ENCODE measurements at places on chromosomes 11 and 22.
A peak's percentile ranks its signal among the peaks of the same experiment; 100 is the strongest.

DNA sequence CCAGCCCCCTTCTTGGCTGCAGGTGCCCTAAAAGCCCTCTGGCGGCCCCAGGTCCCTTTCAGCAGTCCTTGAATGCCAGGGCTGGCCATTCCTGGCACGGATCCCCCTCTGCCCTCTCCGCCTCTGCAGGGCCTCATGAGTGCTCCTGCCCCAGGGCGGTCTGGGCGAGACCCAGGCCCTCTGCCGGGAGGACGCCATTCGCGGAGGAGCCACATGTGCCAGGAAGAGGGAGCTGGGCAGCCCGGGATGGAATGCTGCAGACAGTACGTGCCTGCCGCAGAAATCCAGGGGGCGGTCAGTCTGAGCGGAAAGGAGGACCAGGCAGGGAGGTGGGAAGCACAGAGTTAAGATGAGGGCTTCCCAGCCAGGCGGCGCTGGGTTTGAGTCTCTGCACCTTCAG lies 2.8 kb downstream of the CABP7 start:
- DNase-seq, result no peak

- no peak for DNase-seq
These were observed 10.3 kb downstream of the TP53I11 start for GRCh38 chr11:44940404-44940803.

DNA sequence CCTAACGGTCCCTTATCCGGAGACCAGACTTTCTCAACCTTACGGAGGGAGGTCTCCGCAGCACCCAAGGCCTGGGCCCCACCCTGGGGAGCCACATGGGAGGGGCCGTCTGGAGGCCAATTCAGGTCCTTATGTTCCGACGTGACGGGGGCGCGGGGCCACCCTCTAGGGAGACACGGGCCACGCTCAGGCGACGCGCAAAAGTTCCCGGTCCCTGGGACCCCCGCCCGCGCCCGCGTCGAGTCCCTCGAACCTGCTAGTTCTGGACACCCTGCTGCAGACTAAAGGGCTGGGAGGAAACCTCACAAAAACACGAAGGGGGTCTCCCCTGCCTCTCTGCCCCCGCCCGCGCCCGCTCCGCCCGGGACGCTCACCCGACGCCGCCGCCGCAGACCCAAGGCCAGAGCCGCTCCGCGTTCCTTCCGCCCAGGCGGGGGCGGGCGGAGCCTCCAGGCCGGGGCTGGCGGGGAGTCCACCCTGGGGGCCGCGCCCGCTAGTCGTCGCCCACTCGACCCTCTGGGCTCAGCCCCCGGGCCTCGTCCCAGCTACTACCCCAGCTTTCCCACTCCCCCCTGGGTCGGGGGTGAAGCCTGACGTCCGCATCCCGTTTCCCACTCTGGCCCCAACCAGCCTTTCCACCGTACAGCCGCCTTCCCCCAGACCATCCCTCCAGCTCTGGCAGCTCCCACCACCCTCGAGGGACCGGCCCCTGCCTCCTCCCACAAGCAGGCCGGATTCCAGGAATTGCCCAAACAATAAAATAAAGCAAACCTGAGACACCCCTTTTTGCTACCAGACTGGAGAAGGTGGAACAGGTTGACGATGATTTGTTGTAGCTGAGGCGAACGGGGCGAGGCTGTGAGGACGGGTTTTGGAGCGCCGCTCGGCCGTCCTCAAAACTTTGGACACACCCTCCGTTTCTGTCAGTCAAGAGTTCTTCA lies 2.7 kb downstream of the RNH1 start:
- DNase-seq, result peak; percentile 50

DNA sequence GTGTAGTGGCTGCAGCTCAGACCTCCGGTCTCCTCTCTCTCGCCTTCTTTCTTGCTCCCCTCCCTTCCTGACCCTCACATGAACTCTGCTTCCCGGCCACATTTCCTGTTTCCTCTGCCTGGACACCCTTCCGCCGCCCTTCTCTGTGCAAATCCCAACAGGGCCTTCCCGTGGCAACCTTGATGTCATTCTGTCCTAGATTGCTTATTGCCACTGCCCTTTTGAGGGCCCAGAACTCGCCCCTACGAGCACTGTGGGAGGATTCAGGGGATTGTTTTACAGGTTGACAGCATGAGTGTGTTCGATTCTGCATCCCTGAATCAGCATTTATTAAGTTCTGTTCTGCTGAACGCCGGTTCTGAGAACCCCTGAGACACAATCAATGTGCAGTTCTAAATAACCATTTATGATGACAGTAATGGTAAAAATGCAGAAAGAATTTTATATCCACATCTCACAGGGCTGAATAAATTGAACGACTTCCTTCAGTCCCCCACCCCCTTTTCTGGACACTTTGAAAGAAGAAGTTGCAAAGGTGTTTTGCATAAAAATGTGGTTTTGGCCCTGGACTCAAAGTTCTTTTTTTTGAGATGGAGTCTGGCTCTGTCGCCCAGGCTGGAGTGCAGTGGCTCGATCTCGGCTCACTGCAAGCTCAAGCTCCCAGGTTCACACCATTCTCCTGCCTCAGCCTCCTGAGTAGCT lies 6.4 kb downstream of the BATF2 start:
- no peak for DNase-seq

- no peak for DNase-seq
These were observed 28.6 kb upstream of the PPARA start for GRCh38 chr22:46121523-46122287.

- DNase-seq, result no peak
These were observed 514.2 kb downstream of the NTM start for GRCh38 chr11:131884461-131885073.

DNA sequence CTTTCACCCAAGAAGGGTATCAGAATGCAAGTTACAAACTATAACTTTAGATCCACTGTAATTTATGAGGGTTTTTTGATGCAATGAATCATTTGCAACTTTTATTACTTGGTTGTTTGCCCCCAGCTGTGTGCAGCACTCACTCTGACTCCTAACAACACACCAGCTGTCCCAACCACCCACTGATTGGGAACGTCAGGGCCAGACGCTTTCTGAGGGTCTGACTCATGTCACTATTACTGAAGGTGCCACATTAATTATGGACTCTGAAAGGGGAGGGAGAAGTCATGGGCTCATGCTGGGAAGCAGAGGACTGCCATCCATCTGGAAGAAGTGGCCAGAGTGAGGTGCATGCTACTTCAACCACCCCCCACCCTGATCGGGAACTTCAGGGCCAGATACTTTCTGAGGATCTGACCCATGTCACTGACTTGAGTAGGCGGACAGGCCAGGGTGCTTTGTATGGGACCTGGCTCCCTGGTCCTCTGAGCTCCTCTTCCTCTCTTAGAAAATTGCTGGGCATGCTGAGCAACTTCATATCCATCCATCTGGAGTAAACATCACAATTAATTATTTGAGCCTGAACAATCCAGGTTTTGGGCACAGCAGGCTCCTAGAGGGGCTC lies 44.9 kb upstream of the DRD2 start:
- DNase-seq, result no peak

GRCh38 chr11:130782361-130783222 lies 133.7 kb downstream of the SNX19 start:
- DNase-seq, result no peak

DNA sequence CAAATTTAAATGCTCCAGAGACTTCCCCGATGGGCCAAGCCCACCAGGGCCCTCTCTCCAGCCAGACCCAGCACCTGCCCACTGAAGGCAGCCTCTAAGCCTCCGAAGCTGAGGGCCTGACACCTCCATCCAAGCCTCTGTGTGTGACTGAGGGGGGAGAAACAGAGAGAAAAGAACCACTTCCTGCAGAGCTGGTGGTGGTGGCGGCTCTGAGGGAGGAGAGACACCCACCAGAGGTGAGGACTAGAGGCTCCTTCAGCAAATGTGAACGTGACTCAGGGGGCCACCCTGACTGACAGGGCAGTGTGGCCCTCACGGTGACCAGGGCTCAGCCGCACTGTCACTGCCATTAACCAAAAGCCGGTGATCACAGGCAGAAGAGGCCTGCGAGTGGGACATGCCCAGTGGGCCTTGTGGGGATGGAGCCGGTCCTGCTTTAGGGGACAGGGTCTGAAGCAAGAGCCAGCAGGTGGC lies 31.0 kb upstream of the CD5 start:
- DNase-seq, result peak; percentile 69

GRCh38 chr11:62539238-62539925 lies 7.2 kb downstream of the AHNAK start:
- no peak for DNase-seq

- no peak for DNase-seq
These were observed 48.9 kb downstream of the ST3GAL4 start for GRCh38 chr11:126404367-126404766.

- no peak for DNase-seq
These were observed 14.0 kb upstream of the ARHGAP8 start for GRCh38 chr22:44738347-44738715.

DNA sequence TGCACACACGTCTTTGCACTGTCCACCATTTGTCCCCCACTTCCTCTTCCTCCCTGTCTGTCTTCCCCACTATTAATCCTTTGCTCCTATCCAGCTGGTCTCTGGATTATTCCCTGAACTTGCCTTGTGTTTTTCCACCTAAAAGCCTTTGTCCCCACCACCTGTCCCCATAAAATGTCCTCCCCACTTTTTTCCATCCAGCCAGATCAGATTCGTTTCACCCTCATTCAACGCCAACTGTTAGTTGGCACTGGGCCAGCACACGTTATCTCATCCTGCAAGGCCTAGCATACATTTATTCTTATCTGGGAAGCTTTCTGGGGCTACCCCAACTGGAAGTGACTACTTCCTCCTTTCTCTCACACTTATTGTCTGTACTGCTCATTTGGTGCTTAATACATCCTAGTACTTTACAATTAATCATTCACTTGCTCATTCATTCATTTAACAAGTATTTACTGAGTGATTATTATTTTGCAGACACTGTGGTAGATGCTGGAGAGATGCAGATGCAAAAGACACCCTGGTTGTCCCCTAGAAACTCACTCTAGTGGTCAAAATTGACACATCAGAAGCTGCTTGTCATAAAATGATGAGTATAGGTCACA lies 96.2 kb downstream of the RASSF10 start:
- no peak for DNase-seq

- DNase-seq, result no peak
These were observed 6.4 kb downstream of the DGKZ start for GRCh38 chr11:46353698-46354097.

GRCh38 chr22:46148816-46149511 lies 1.4 kb upstream of the PPARA start:
- DNase-seq, result no peak

DNA sequence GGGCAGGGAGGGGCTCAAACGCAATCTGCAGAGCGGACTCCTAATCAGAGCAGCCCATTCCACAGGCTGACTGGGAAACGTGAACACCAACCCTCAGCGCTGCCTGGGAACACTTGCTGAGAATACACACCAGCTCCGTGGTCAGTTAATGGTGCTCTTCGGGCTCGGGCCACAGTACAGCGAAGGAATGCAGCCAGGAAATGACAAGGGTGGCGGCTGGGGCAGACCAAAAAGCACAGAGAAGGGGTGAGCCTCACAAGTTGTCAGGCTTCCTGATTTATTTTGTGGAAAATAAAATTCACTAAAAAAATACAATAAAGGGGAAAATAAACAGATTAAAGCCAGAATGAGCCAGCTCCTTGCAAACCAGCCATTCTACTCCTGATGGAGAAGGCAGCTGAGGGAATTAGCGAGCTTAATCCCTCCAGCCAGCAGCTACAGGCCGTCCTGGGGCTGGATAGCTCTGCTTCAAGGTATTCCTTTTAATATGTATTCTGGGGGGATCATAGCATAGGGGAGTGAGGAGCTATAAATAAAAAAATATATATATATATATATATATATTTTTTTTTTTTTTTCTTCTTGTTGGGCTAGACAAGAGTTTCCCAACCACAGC lies 165.5 kb upstream of the NTM start:
- no peak for DNase-seq

- no peak for DNase-seq
These were observed 19.4 kb downstream of the EHF start for GRCh38 chr11:34640050-34640923.

DNA sequence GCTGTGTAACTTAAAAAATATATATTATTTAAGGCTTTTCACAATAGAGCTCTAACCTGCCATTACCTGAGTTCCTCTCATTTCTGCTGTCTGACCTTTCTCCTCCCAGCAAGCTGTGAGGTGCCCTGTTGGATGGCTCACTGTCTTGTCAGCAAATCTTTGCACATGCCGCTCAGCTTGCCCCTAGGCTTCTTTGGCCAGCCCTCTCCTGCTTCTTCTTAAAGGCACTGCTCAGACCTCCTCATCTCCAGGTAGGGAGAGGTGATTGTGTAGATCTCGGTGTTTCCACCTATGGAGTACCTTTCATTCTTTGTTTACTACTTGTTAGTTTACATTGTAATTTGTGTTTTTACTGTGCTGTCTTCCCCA lies 96.5 kb downstream of the EXT2 start:
- DNase-seq, result no peak

- DNase-seq, result no peak
These were observed 24.6 kb upstream of the LMO1 start for GRCh38 chr11:8288166-8288772.

GRCh38 chr11:1571760-1572196 lies 293 bp downstream of the DUSP8 start:
- no peak for DNase-seq

GRCh38 chr11:640021-640706 lies 3.1 kb downstream of the DRD4 start:
- DNase-seq, result no peak

- no peak for DNase-seq
These were observed 79.5 kb upstream of the CRYBB3 start for GRCh38 chr22:25120093-25120561.

DNA sequence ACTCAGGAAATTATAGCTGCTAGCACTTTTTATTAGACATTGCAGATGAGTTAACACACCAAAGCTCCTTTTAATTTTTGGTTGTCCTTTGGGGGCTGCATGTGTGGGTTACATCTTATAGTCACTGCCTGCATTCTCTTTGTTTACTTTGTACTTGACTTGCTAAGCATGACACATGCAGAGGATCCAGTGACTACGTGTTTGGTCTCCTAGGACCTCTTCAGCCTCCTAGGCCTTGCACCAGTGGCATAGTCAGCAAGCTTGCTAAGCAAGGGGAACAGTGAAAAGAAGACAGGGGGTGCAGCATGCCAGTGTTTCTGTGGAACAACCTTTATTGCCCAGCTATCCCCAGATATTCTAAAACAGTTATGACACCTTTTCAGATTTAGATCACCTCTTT lies 108.2 kb downstream of the PAX6 start:
- DNase-seq, result no peak

DNA sequence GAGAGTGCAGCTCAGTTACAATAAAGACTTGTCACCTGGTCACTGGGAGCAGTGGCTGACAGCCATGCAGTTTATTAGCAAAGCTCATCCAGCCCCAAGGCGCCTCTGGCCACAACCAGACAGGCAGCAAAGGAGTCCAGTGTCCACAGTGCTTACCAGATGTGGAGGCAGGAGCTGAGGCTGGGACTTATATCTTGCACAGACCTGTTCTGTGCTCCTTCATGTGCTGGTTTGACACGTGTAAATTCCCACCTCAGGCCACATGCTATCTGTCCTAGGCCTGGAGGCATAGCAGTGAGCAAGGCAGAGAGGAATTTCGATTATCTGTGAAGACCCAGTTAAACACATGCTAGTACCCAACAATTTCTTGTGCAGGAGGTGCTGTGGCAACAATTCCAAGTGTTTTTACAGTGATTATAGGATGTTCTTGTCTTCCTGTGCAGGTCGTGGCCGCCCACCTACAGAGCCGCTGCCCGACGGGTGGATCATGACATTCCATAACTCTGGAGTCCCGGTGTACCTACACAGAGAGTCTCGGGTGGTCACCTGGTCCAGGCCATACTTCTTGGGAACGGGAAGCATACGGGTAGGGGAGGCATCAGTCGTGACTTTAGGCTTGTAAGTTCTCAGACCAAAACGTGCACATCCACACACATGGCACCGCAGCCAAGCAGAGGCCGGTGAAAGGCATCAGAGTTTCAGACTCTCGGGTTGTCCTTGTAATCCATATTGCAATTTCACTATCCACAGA lies 9.4 kb downstream of the DGCR8 start:
- no peak for DNase-seq
